ENCODE measurements at places on chromosomes 13 and 19. TPM values are rescaled to one million over a fixed set of nuclear protein-coding genes. Genes with fewer than 3 reads are reported as not detected.

DNA sequence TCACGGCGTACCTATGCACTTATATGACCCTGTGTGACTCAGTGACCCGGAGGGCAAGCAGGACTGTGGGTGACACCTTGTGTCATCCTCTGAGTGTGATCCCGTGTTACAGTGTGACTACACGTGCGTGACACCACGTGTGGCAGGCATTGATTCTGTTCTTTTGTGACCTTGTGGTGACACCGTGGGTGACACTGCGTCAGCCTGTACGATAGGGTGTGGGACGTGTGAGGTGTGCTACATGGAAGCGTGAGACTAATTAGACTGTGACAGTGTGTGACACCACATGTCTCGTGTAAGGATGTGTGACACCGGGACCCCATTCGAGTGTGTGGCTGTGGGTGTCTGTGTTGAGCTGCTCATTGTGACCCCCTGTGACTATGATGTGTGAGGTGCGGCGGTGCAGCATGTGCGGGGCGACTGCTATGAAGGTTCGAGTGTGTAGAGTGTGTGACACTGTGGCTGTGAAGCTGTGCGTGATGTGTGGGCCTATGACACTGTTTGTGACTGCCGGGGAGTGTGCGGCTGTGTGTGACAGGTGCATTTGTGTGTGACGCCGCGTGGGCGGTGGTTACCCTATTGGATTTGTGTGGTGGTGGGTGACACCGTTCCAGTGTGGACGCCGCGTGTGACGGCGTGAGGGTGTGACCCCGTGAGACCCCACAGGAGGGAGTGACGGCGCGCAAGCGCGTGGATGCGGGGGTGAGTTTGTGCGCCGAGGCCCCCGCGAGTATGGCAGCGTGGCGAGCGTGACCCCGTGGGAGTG lies 399 bp upstream of the SPTBN4 start:
- DNase-seq: no peak
- peaks cover 44% of the 10 kb centered on the region for H3K4me1 ChIP-seq
- H3K27me3 ChIP-seq: peaks cover 17% of the 10 kb centered on the region
- no peaks in the 10 kb centered on the region for H3K36me3 ChIP-seq

DNA sequence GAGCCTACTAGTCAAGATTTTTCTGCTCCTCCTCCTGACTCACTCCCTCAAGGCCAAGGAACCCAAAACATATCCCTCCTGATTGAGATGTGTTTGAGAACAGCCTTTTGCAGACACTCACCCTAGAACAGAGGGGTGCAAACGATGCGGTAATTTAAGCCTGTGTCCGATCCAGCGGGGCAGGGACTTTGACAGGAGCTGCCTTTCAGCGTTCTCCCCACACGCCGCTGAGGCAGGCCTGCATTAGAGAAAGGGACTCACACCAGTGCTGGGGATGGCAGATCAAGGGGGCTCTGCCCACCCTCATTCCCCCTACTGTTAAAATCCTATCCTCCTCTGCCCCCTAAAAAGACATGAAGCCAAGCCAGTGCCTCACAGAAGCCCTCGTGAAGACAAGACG lies 70.5 kb downstream of the CCDC70 start:
- no peaks in the 10 kb centered on the region for H3K27me3 ChIP-seq
- no peak overlapping the region for H3K4me3 ChIP-seq
- H3K27ac ChIP-seq: no peak overlapping the region
- no peaks in the 10 kb centered on the region for H3K4me1 ChIP-seq
- DNase-seq: no peak
- H3K36me3 ChIP-seq: peaks cover 79% of the 10 kb centered on the region

The IRS2 gene
- not detected for total RNA-seq

GRCh38 chr13:32661685-32662084 lies 75.4 kb downstream of the PDS5B start:
- H3K36me3 ChIP-seq: peaks cover 1% of the 10 kb centered on the region
- H3K27ac ChIP-seq: no peak overlapping the region
- H3K27me3 ChIP-seq: no peaks in the 10 kb centered on the region
- no peak for DNase-seq

- H3K27ac ChIP-seq: no peak overlapping the region
- H3K36me3 ChIP-seq: no peaks in the 10 kb centered on the region
- H3K4me1 ChIP-seq: no peaks in the 10 kb centered on the region
- peaks cover 2% of the 10 kb centered on the region for H3K27me3 ChIP-seq
Measured at GRCh38 chr19:9721861-9722260, 46.7 kb downstream of the ZNF846 start.

GRCh38 chr13:34086281-34086680 lies 268.3 kb downstream of the RFC3 start:
- H3K36me3 ChIP-seq: no peaks in the 10 kb centered on the region
- DNase-seq: no peak
- no peaks in the 10 kb centered on the region for H3K4me1 ChIP-seq
- H3K27me3 ChIP-seq: no peaks in the 10 kb centered on the region
- H3K4me3 ChIP-seq: no peak overlapping the region

The BICRA gene
- total RNA-seq: 1.6 TPM

DNA sequence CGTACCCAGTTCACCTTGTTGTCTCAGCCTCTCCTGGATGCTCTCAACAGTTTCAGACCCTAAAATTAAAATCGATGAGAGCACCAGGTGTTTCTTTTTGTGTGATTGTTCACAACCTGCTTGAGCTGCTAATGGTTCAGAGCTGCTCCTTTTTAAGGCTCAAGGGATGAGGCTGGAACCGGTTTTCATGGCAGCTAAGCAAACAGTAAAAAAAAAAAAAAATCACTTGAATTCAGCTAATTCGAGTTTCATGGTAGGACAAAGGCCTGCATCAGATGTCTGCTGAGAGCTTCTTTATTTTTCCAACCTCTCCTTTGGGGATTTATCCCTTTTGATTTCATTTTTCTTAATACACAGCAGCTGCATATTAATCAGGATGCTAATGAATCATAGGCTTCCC lies 6.5 kb downstream of the SYCE2 start:
- H3K4me3 ChIP-seq: peak overlapping the region; percentile 48
- H3K36me3 ChIP-seq: no peaks in the 10 kb centered on the region
- peak overlapping the region; percentile 65 for H3K27ac ChIP-seq
- peaks cover 30% of the 10 kb centered on the region for H3K4me1 ChIP-seq
- DNase-seq: no peak

The PSG2 gene
- total RNA-seq: not detected

GRCh38 chr13:105052711-105053110 lies 1482.8 kb downstream of the EFNB2 start:
- H3K4me3 ChIP-seq: no peak overlapping the region
- no peaks in the 10 kb centered on the region for H3K4me1 ChIP-seq
- no peaks in the 10 kb centered on the region for H3K36me3 ChIP-seq
- DNase-seq: no peak
- no peak overlapping the region for H3K27ac ChIP-seq
- H3K27me3 ChIP-seq: no peaks in the 10 kb centered on the region

GRCh38 chr13:80033286-80033685 lies 307.6 kb downstream of the SPRY2 start:
- DNase-seq: no peak
- H3K27ac ChIP-seq: no peak overlapping the region
- H3K4me1 ChIP-seq: no peaks in the 10 kb centered on the region
- no peak overlapping the region for H3K4me3 ChIP-seq
- no peaks in the 10 kb centered on the region for H3K27me3 ChIP-seq

- no peak overlapping the region for H3K4me3 ChIP-seq
- H3K27me3 ChIP-seq: no peaks in the 10 kb centered on the region
- H3K36me3 ChIP-seq: no peaks in the 10 kb centered on the region
- H3K27ac ChIP-seq: no peak overlapping the region
- H3K4me1 ChIP-seq: peaks cover 30% of the 10 kb centered on the region
Measured at GRCh38 chr13:108225440-108225839, 7.2 kb downstream of the ABHD13 start.

DNA sequence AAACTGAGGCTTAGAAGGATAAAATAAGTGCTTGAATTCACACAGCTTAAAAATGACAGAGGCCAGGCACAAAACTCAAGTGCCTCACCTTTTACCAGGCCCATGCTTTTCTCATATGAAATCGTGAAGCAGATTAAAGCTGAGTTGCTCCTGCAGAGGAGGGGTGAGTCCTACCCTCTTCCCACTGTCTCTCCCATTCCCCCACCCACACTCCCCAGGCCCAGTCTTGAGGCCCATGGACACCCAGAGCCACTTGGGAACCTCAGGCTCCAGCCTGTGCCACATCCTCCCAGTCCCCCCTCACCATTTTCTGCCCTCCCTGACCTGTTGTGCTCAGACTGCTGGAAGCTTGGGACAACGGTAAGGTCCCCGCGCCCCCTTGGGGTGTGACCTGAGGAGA lies 17.5 kb downstream of the ZNF574 start:
- H3K36me3 ChIP-seq: no peaks in the 10 kb centered on the region
- H3K27me3 ChIP-seq: peaks cover 28% of the 10 kb centered on the region
- no peak for DNase-seq
